ENCODE measurements at places on chromosomes 3 and 15.

- DNase-seq = no peak
Observed at GRCh38 chr15:94917068-94917467, 685.7 kb downstream of the MCTP2 start.

DNA sequence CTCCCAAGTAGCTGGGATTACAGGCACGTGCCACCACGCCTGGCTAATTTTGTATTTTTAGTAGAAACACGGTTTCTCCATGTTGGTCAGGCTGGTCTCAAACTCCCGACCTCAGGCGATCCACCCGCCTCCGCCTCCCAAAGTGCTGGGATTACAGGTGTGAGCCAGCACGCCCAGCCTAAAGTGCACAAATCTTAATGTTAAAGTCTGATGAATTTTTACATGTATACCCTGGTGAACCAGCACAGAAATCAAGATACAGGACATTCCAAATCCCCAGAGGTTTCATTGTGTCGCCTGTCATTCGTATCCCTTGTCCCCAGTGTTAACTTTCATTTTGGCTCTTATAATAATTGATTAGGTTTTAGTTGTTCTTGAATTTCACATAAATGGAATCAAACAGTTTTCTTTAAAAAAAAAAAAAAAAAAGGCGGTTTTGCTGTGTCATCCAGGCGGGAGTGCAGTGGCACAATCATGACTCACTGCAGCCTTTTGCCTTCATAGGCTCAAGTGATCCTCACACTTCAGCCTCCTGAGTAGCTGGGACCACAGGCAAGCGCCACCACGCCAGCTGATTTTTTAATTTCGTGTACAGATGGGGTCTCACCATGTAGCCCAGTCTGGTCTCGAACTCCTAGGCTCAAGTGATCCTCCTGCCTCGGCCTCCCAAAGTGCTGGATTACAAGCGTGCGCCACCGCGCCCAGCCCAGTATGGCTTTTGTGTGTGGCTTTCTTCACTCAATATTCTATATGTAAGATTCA lies 1.5 kb upstream of the TM4SF19 start:
- no peak for DNase-seq

- DNase-seq = peak; percentile 66
Observed at GRCh38 chr3:146160321-146160963, 542 bp downstream of the PLOD2 start.

GRCh38 chr15:36256404-36256807 lies 323.0 kb upstream of the CDIN1 start:
- DNase-seq = peak; percentile 79

DNA sequence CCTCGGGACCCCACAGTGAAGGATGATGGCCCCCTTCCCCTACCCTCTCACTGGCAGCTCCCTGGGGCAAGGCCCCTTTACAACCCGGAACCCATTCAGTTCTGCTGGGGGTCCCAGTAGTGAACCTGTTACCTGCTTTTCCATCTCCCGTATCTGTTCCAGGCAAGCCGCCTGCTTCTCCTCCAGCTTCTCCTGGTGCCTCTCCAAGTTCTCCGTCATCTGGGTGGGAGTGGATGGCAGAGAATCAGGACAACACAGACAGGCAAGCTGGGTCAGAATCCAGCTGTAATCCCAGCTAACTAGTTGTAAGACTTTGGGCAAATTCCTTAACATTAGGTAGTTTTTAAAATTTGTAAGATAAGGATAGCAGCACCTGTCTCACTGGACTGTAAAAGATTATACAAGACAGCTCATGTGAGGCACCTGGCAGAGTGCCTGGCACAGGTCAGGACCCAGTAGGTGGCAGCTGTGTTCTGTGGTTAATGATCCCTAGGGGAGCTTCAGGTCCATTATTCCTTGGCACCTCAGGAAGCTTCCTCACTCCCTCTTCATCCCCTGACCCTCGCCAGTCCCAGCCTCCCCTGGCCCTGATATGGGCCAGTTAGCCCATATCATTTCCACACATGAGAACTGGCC lies 6.4 kb upstream of the ANKRD63 start:
- no peak for DNase-seq

- DNase-seq = no peak
Observed at GRCh38 chr3:48299746-48300712, 33.4 kb downstream of the SPINK8 start.

DNA sequence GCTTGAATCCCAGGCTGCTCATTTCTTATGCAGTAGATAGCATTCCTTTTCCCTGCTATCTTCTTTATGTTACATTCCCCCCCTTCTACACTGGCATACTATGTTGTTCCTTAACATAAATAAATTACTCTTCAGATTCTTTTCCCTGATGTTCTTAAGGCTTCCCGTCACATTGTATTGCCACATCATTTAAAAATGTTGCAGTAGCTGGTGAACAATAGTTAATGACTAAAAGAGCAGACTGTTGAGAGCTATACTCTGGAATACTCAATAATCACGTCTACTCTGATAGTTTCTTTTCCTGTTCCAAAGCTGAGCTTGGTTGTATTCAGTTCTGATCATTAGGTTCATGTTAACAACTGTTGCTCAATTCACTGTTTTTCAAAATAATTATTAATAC lies 219.9 kb downstream of the CHST2 start:
- DNase-seq = no peak

- DNase-seq = no peak
Observed at GRCh38 chr3:42937334-42937733, 31.4 kb downstream of the ZNF662 start.

GRCh38 chr3:160369784-160370183 lies 29.2 kb downstream of the IFT80 start:
- DNase-seq = no peak

GRCh38 chr3:145490088-145491048 lies 670.6 kb downstream of the PLOD2 start:
- DNase-seq = no peak

- DNase-seq = no peak
Observed at GRCh38 chr3:25429361-25430286, 1.6 kb downstream of the RARB start.
